ENCODE measurements at places on chromosomes 6 and 20.

DNA sequence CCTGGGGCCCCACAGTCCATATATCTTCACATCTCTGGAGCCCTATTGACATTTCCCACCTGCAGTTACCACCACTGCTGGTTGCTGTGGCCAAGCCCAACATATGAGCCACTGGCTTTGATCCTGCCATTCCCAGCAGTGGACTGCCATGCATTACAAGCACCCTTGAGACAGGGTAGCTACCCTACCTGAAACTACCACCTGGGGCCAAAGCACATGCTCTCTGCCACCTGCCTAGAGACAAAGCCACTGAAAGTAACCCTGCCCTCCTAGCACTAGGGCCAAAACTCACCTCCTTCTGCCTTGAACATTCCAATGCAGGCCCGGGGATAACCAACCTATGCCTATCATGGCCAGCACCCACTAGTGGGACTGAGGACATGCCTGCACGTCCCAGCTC lies 255.5 kb upstream of the KHDRBS2 start:
- no peak for DNase-seq

DNA sequence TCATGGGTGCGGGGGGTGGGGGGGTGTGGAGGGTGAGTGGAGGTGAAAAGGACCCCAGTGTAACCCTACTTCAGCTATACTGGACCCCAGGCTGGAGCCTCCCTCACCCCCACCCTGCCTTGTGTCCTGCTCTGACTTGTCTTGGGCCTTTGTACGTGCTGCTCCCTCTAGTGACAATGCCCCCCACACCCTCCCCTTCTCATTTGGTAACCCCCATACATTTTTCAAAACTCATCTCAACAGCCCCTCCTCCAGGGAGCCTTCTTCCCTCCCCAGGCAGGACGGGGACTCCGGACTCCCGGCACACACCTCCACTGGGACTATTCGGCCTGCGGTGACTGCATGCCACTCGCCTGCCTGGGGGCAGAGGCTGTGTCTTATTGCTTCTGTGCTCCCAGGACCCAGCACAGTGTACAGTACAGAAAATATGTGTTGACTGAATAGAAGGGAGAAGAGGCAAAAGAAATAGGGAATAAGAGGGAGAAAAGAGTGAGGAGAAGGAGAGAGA lies 108.2 kb downstream of the VEGFA start:
- DNase-seq: no peak

DNA sequence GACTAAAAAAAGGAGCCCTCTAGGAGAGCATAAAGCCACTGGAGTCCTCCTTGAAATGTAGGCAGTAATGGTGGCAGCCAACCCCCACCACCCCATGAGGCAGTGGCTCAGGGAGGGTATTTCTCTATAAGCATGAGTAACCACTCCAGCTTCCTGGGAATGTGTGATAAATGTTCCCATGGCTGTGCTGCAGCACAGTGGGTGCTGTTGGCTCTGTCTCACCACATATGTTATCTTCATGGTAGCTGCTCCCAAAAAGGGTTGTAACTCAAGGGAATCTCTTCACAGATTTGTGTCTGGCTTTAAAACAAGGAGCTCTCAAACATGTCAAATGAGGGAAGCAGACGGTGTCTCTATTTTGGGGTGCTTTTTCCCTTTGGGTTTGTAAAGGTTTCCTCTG lies 7.5 kb upstream of the PHACTR1 start:
- DNase-seq: no peak

DNA sequence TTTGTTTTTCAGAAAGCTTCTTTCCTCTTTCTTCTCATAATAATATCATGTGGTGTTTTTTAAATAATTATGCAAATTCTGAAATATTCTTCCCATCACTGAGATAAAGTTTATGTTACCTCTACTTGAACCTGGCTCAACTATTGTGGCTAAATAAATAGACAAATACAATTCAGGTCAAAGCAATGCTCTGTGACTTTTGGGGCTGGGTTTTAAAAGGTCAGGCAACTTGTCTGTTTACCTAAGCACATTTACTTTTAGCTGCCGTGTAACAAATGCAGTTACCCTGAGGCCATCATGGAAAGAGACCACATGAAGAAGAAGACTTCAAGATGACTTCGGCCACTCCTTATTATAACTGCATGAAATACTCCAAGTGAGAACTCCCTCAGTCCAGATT lies 33.7 kb upstream of the MEI4 start:
- no peak for DNase-seq

DNA sequence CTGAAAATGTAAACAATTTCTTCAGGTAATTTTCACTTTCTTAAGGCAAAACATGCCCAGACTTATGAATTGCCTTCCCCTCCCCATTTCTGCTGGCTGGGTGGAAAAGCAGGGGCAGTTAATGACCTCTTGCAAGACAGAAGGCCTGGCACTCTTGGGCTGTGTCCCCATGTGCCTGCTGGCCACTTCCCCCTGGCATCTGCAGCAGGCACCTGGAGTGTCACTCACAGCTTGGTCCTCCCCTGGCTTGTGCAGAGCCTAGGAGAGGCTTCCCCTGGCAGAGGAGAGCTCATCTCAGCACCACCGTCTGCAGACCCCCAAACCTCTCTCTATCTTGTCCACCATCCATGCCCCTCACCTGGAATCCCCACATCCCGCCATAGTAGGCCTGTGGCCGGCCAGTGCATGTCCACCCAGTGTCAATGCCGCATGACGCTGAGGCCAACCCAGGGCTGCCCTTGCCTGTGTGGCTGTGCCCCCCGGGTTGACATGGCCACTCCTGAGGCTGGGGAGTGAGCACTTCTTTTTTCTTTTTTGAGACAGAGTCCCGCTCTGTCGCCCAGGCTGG lies 83.5 kb upstream of the SLC22A23 start:
- no peak for DNase-seq

DNA sequence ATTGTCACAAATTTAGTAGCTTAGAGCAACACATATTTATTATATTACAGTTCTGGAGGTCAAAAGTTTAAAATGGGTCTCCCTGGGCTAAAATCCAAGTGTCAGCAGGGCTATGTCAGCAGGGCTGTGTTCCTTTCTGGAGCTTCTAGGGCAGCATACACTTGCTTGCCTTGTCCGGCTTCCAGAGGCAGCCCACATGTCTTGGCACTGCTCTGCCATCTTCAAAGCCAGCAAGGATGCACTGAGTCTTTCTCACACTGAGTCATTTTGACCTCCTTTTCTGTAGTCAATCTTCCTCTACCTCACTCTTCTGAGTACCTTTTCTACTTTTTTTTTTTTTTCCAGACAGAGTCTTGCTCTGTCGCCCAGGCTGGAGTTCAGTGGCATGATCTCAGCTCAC lies 39.0 kb downstream of the ADGRF4 start:
- DNase-seq: no peak

DNA sequence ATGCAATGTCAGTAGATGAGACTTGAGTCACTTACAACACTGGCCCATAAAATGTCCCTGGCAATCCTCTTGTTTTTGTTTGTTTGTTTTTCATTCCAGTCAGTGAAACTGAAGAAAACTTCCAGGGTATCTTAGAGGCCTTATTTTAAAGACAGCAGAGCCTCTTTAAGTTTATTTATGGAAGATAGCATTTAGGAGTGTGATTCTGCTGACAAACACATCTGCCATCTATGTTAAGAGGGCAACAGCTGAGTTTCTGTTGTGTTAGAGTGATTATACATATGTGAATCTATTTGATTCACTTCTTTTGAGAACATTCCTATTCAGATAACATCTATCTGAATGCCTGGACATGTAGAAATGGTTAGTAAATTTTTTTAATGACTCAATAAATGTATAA lies 812.6 kb downstream of the TENT5A start:
- no peak for DNase-seq

- no peak for DNase-seq
Measured at GRCh38 chr20:23632711-23633573, 4.8 kb downstream of the CST3 start.

DNA sequence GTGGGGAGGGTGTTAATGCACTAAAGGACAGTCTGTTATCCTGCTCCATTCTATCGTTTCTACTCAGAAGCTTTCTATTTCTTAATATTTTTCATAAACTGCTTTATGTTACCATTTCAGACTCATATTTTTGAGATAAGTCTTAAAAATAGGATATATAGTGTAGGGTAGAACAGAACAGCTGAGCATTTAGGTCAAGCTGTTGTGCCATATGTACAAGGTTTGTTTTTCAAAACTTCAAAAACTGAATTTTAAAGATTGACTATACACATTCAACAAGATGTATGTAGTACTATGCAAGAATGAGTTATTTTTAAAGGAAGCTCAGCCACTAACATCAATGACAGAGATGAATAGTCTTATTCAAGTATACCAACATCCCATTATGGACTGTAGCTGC lies 437.1 kb downstream of the PHF3 start:
- DNase-seq: no peak

- DNase-seq: no peak
Measured at GRCh38 chr20:23605867-23606651, at the start of gene CST9. Gene CST9, minus strand, starts transcription at chr20:23605917. Its CDS starts 53 bp downstream, at chr20:23605864.

GRCh38 chr6:39225946-39226437 lies 3.3 kb downstream of the KCNK5 start:
- no peak for DNase-seq

DNA sequence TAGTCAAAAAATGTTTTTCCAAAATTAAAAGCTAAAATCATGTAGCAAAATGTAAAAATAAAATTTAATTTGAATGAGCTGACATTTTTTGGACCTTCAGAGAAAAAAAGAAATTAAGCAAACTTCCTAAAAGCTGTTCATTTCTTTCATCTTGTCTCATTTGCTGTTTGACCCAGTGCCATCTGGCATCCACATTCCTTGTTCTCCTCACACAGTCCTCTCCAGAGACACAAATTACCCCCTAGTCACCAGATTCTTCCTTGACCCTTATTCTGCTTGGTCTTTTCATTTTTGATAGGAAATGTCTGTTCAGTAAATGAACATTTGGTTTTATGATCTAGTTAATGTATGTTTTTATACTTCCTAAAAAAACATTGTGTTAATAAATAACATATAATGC lies 55.2 kb downstream of the HDDC2 start:
- no peak for DNase-seq

GRCh38 chr6:5275497-5275896 lies 14.2 kb downstream of the FARS2 start:
- DNase-seq: no peak

GRCh38 chr20:17887331-17888030 lies 81.1 kb downstream of the SNX5 start:
- no peak for DNase-seq

- no peak for DNase-seq
Measured at GRCh38 chr6:128244751-128245405, 275.5 kb downstream of the PTPRK start.

GRCh38 chr6:83709748-83710050 lies 798 bp upstream of the SNAP91 start:
- DNase-seq: no peak

- DNase-seq: no peak
Measured at GRCh38 chr20:43438578-43439316, 18.9 kb upstream of the SRSF6 start.

GRCh38 chr6:35128496-35128895 lies 12.6 kb downstream of the TCP11 start:
- DNase-seq: no peak

DNA sequence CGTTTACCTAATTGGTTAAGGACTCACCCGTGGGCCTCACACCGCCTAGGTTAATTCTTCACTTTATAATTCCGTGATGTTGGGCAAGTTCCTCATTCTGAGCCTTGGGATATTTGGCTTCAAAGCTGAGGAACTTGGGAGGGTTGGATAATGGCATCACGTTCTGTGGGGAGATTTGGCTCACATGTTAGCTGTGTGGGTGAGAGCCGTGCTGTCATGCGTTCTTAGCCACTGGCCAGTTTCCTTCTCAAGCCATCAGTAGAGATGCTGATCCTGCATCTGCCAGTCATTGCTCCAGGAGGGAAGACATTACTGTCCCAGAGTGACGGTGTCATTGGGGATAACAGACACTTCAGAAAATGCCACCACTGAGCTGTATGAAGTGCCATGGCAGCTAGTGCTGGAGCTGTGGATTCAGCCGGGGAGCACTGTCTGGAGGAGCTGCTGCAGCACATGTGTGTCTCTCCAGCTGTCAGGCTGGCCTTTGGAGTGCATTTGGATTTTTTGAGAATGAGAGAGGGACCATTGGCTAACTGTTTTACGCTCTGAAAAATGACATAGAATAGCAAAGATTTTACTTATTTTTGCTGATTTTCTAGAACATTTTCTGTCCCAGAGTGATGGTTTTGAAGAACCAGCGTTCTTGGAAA lies 16.5 kb downstream of the IGF2R start:
- DNase-seq: no peak

- no peak for DNase-seq
Measured at GRCh38 chr6:26657256-26657655, 2.3 kb downstream of the ZNF322 start.

Measured in stimulated activated CD8-positive, alpha-beta memory T cell treated with anti-CD3 and anti-CD28 coated beads, Interleukin-7, amount 100 ng/mL, for 1 hour (primary cell).